Fibroblast of lung (primary cell): ENCODE measurements at places on chromosomes 11 and 22. TPM values are rescaled to one million over a fixed set of nuclear protein-coding genes. Genes with fewer than 3 reads are reported as not detected.

Gene VPS51
- 144 and 171 TPM in 2 replicates for total RNA-seq

Gene SCGB2A2
- total RNA-seq, result not detected in 2 replicates

Gene GAB4
- not detected in 2 replicates for total RNA-seq

Gene EI24
- 94.6 and 107 TPM in 2 replicates for total RNA-seq

Gene DCDC1
- total RNA-seq, result under 0.01 and 0.17 TPM in 2 replicates

Gene RAB36
- total RNA-seq, result 1.5 and 2.5 TPM in 2 replicates

Gene GAL
- total RNA-seq, result 1.5 and 5.4 TPM in 2 replicates

Gene C22orf42
- total RNA-seq, result not detected in 2 replicates
